ENCODE measurements at places on chromosomes 12 and 14. TPM values are rescaled to one million over a fixed set of nuclear protein-coding genes. Genes with fewer than 3 reads are reported as not detected.

NTS gene
- 5.2 TPM for total RNA-seq

DPY19L2 gene
- total RNA-seq: 48.8 TPM

PIWIL1 gene
- 1.3 TPM for total RNA-seq

CD27 gene
- total RNA-seq: 0.50 TPM

SLC25A21 gene
- 4.5 TPM for total RNA-seq

DNA sequence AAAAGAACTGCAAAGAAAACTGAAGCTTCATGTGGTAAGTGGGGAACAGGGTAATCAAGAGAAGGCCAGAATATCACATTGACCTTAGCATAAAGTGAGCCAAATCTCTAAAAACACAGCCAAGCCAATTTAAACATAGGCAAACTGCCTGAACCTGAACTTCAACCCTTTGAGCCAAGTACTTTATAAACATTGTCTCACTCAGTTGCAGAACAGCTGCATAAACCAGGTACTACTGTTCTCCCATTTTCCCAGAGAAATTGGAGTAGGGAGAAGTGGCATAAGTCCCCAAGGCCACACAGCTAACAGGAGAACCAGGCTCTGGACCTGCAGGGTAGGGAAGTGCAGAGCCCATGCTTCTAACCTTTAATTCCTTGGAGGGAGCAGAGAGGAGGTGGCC is 30.4 kb upstream of the FKBP4 start:
- H3K4me1 ChIP-seq: no peaks in the 10 kb centered on the region
- H3K27me3 ChIP-seq: no peaks in the 10 kb centered on the region
- DNase-seq: no peak
- peaks cover 3% of the 10 kb centered on the region for H3K36me3 ChIP-seq

GRCh38 chr12:99277591-99278379 is 369.8 kb upstream of the GARIN6 start:
- no peaks in the 10 kb centered on the region for H3K4me1 ChIP-seq
- H3K4me3 ChIP-seq: no peak overlapping the region
- DNase-seq: no peak
- no peaks in the 10 kb centered on the region for H3K36me3 ChIP-seq
- H3K27me3 ChIP-seq: no peaks in the 10 kb centered on the region
- H3K27ac ChIP-seq: no peak overlapping the region

- H3K27me3 ChIP-seq: no peaks in the 10 kb centered on the region
- peaks cover 30% of the 10 kb centered on the region for H3K4me1 ChIP-seq
- H3K27ac ChIP-seq: no peak overlapping the region
- H3K36me3 ChIP-seq: no peaks in the 10 kb centered on the region
- DNase-seq: no peak
- H3K4me3 ChIP-seq: no peak overlapping the region
These were observed 31.9 kb downstream of the IRF2BPL start for GRCh38 chr14:76996563-76997146.

- no peak overlapping the region for H3K27ac ChIP-seq
- no peaks in the 10 kb centered on the region for H3K4me1 ChIP-seq
- no peaks in the 10 kb centered on the region for H3K36me3 ChIP-seq
- peak; percentile 50 for DNase-seq
These were observed 66.6 kb downstream of the SINHCAF start for GRCh38 chr12:31259136-31259886.

- H3K27ac ChIP-seq: no peak overlapping the region
- H3K27me3 ChIP-seq: no peaks in the 10 kb centered on the region
- no peaks in the 10 kb centered on the region for H3K36me3 ChIP-seq
- no peaks in the 10 kb centered on the region for H3K4me1 ChIP-seq
- no peak overlapping the region for H3K4me3 ChIP-seq
These were observed 410.3 kb downstream of the SLC6A15 start for GRCh38 chr12:84502180-84502860.

- no peaks in the 10 kb centered on the region for H3K27me3 ChIP-seq
- H3K36me3 ChIP-seq: peaks cover 64% of the 10 kb centered on the region
- H3K4me3 ChIP-seq: no peak overlapping the region
- no peak for DNase-seq
- no peak overlapping the region for H3K27ac ChIP-seq
These were observed 5.1 kb downstream of the LMBR1L start for GRCh38 chr12:49105504-49106084.

GRCh38 chr12:58500399-58500798 is 419.9 kb downstream of the LRIG3 start:
- H3K27ac ChIP-seq: no peak overlapping the region
- DNase-seq: no peak
- H3K27me3 ChIP-seq: no peaks in the 10 kb centered on the region

GRCh38 chr12:23352670-23353069 is 596.8 kb downstream of the SOX5 start:
- no peak overlapping the region for H3K4me3 ChIP-seq
- H3K27me3 ChIP-seq: no peaks in the 10 kb centered on the region
- no peaks in the 10 kb centered on the region for H3K4me1 ChIP-seq
- H3K36me3 ChIP-seq: no peaks in the 10 kb centered on the region
- no peak overlapping the region for H3K27ac ChIP-seq
- no peak for DNase-seq

DNA sequence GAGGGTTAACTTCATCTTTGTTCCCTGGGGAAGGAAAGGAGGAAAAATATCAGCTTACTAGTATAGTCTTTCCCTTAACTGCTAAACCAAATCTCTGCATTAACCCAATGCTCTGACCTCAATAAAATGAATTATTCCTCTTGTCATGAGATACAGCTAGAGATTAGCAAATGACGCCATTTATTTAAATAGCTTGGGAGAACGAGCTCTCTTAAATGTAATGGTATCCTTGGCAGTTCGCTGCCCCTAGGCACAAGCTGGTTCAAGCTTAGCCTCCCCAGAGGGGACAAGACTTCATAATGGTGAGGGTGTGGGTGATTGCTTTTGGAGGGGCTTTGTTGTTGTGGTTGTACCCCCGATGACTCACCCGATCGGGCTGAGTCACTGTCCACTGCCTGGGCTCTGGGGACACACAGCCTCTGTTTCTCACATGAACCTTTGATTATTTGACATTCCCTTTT is 19.6 kb downstream of the FNTB start:
- H3K36me3 ChIP-seq: peaks cover 13% of the 10 kb centered on the region
- no peaks in the 10 kb centered on the region for H3K27me3 ChIP-seq
- DNase-seq: no peak
- H3K4me3 ChIP-seq: no peak overlapping the region
- no peaks in the 10 kb centered on the region for H3K4me1 ChIP-seq

GRCh38 chr14:28779456-28779855 is 12.9 kb downstream of the FOXG1 start:
- no peaks in the 10 kb centered on the region for H3K36me3 ChIP-seq
- H3K27me3 ChIP-seq: peaks cover 97% of the 10 kb centered on the region
- H3K4me1 ChIP-seq: peaks cover 3% of the 10 kb centered on the region
- DNase-seq: no peak
- no peak overlapping the region for H3K27ac ChIP-seq

DNA sequence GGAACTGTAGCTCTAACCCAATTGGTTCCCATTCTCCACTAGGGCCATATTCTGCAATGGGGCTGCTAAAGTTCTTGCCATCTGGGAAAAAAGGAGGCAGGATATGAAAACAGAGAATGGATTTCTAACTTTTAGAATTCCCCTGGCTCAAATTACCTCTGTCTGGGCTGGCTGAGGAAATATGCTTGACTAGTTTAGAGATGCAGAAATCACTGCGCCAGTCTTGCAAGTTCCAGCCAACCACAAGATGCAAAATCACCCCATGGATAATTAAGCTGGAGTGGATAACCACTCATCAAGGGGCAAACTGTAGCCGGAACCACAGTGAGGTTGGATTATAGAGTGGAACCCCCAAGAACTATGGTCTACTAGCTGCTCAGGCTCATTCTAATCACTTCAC is 126.3 kb downstream of the RALGAPA1 start:
- no peak for DNase-seq
- no peak overlapping the region for H3K4me3 ChIP-seq
- no peaks in the 10 kb centered on the region for H3K4me1 ChIP-seq
- no peaks in the 10 kb centered on the region for H3K27me3 ChIP-seq

GRCh38 chr12:68176257-68176656 is 16.7 kb upstream of the IFNG start:
- DNase-seq: no peak
- H3K27me3 ChIP-seq: no peaks in the 10 kb centered on the region
- H3K4me1 ChIP-seq: no peaks in the 10 kb centered on the region
- H3K36me3 ChIP-seq: no peaks in the 10 kb centered on the region
- no peak overlapping the region for H3K4me3 ChIP-seq
- no peak overlapping the region for H3K27ac ChIP-seq

DNA sequence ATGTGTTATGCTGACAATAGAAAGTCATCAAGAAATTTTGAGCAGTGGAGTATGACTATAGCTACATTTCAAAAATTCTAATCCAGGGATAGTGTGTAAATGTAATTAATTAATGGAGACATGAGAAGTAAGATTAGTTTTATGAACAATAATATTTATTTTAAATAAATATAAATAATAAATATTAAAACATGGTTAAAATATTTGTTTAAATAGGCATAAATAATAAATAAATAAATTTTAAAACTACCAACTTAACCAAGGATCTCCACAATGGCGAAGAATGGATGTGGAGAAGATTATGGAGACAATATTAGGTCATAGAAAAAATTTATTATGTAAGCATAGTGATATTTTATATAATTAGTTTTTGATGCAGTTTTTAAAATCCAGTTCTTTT is 588.2 kb upstream of the NOVA1 start:
- H3K27me3 ChIP-seq: no peaks in the 10 kb centered on the region
- no peak overlapping the region for H3K27ac ChIP-seq
- no peaks in the 10 kb centered on the region for H3K4me1 ChIP-seq
- H3K4me3 ChIP-seq: no peak overlapping the region
- no peak for DNase-seq

DNA sequence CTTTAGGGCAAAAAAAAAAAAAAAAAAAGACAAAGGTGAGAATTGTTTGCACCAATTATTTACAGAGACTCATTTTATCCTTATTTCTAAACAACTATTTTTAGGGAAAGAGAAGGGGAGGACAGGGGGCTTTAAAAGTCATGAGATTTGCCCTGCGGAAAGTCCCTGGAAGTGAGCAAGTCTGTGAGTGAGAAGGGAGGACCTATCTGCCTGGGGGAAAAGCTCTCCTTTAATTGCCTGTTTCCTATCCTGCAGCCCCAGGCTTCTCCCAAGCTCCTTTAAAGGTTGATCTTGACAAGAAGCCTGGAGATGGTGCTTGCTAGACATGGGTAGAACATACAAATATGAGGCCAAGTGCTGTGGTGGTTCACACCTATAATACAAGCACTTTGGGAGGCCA is 8.3 kb upstream of the CHST11 start:
- no peak for DNase-seq
- H3K27ac ChIP-seq: no peak overlapping the region
- H3K36me3 ChIP-seq: no peaks in the 10 kb centered on the region
- no peak overlapping the region for H3K4me3 ChIP-seq
- H3K27me3 ChIP-seq: no peaks in the 10 kb centered on the region

GRCh38 chr12:132560364-132560613 is 50.1 kb downstream of the LRCOL1 start:
- H3K4me3 ChIP-seq: peak overlapping the region; percentile 35
- no peak overlapping the region for H3K27ac ChIP-seq
- no peak for DNase-seq
- H3K27me3 ChIP-seq: no peaks in the 10 kb centered on the region

DNA sequence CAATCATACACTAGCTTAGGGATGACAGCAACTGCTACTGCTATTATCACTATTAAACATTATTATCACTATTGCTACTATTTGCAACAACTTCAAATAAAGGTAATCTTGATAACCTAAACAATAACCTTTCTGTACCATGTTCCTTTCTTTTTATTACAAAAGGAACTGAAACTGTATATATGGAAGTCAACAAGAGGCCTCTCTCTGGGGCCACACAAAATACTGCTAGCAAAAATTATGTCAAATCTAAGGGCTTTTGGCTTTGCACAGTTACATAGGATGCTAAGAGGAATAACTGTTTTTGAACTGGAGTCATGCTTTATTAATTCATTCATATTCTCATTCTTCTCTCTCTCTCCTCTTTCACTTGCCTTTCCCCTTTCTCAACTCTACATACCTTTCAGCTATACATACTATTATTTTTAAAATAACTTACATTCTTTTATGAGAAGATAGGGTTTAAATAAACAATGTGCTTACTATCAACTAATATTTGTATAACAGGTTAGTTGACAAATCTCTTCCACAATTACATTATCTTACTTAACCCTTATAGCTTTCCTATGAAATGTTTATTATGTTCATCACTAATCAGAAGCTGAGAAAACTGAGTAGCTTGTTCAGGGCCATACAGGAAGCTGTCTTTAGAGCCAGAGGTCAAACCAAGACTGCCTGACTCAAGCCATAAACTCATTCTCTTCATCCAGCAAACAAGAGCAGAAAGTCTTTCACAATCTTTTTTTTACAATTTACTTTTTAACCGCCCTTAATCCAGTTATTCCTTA is 25.7 kb downstream of the SPTSSA start:
- no peak for DNase-seq
- no peaks in the 10 kb centered on the region for H3K4me1 ChIP-seq
- H3K4me3 ChIP-seq: no peak overlapping the region

- H3K27ac ChIP-seq: no peak overlapping the region
- DNase-seq: no peak
- H3K4me1 ChIP-seq: peaks cover 14% of the 10 kb centered on the region
- no peaks in the 10 kb centered on the region for H3K27me3 ChIP-seq
- no peak overlapping the region for H3K4me3 ChIP-seq
- H3K36me3 ChIP-seq: peaks cover 21% of the 10 kb centered on the region
These were observed 88.2 kb downstream of the DUSP16 start for GRCh38 chr12:12474471-12474928.

DNA sequence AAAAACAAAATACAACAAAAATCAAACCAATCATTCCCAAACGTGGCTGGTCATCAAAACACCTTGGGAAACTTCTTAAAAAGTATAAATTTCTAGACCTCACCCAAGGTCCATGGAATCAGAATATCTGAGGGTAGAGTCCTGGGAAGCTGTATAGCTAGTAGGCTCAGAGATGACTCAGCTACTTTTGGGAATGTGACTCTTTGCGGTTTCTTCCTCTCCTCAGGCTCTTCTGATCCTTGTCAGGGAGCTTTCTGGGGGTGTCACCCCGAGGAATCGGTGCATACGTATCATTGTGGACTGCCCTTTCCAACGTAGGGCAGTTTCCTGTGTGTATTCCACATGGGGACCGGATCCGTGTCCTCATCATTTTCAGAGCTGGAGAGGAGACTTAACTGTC is 14.8 kb downstream of the JDP2 start:
- H3K4me3 ChIP-seq: no peak overlapping the region
- H3K27ac ChIP-seq: no peak overlapping the region
- no peaks in the 10 kb centered on the region for H3K27me3 ChIP-seq

GRCh38 chr14:43087666-43088065 is 1419.4 kb downstream of the FSCB start:
- no peaks in the 10 kb centered on the region for H3K4me1 ChIP-seq
- no peak overlapping the region for H3K27ac ChIP-seq
- H3K36me3 ChIP-seq: no peaks in the 10 kb centered on the region
- H3K27me3 ChIP-seq: no peaks in the 10 kb centered on the region
- no peak overlapping the region for H3K4me3 ChIP-seq
- DNase-seq: no peak

GRCh38 chr14:96826818-96827217 is 29.6 kb downstream of the VRK1 start:
- no peak overlapping the region for H3K27ac ChIP-seq
- H3K4me3 ChIP-seq: no peak overlapping the region
- DNase-seq: no peak
- no peaks in the 10 kb centered on the region for H3K4me1 ChIP-seq

GRCh38 chr12:95227818-95228356 is 10.3 kb downstream of the VEZT start:
- no peak overlapping the region for H3K4me3 ChIP-seq
- DNase-seq: no peak

Measured in spinal cord (tissue), 10 donors.